ENCODE measurements at places on chromosomes 5 and 9. TPM values are rescaled to one million over a fixed set of nuclear protein-coding genes. Genes with fewer than 3 reads are reported as not detected.

ADGRD2 gene
- total RNA-seq: not detected

IL9 gene
- total RNA-seq: not detected

FAM174A gene
- 16.6 TPM for total RNA-seq

C5orf34 gene
- total RNA-seq: 3.7 TPM

PCDHB3 gene
- 1.1 TPM for total RNA-seq

TRIM36 gene
- total RNA-seq: 0.26 TPM

PCDHGA6 gene
- total RNA-seq: 1.2 TPM

IFNA2 gene
- not detected for total RNA-seq

EDIL3 gene
- under 0.01 TPM for total RNA-seq

ADGRV1 gene
- 0.13 TPM for total RNA-seq

PCDHGA1 gene
- total RNA-seq: 0.26 TPM

All from dermis microvascular lymphatic vessel endothelial cell (primary cell).